ENCODE measurements at places on chromosomes 3 and 15.
A peak's percentile ranks its signal among the peaks of the same experiment; 100 is the strongest.

DNA sequence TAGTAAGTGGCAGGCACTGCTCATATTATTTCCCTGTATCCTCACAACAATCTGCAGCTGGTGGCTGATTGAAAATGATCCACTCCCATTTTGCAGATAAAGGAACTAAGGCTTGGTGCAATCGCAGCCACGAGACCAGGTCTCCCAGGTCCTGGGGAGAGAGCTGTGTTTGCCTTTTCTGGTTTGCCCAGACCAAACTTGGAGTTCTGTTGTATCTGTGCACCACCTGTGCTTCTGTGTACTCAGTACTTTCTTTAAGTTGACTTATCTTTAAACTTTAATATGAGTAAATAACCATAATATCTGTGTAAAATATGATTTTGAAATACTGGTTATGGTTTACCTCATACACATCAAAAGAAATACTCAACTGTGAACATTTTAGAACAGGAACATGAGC lies 625.7 kb upstream of the CFAP20DC start:
- no peak for DNase-seq

GRCh38 chr3:173938159-173938558 lies 540.6 kb downstream of the NLGN1 start:
- DNase-seq: peak; percentile 79

- DNase-seq: peak; percentile 58
These were observed 883 bp downstream of the MAGEF1 start for GRCh38 chr3:184710870-184711492.

- DNase-seq: peak; percentile 79
These were observed 555 bp downstream of the ATP11B start for GRCh38 chr3:182793663-182794454.

GRCh38 chr3:31369637-31370379 lies 162.9 kb upstream of the STT3B start:
- DNase-seq: no peak

Measured in NCI-H69 (cell line).